ENCODE measurements at places on chromosomes 2 and 18.

GRCh38 chr18:34364699-34365098 lies 140.0 kb upstream of the NOL4 start:
- no peak for DNase-seq

DNA sequence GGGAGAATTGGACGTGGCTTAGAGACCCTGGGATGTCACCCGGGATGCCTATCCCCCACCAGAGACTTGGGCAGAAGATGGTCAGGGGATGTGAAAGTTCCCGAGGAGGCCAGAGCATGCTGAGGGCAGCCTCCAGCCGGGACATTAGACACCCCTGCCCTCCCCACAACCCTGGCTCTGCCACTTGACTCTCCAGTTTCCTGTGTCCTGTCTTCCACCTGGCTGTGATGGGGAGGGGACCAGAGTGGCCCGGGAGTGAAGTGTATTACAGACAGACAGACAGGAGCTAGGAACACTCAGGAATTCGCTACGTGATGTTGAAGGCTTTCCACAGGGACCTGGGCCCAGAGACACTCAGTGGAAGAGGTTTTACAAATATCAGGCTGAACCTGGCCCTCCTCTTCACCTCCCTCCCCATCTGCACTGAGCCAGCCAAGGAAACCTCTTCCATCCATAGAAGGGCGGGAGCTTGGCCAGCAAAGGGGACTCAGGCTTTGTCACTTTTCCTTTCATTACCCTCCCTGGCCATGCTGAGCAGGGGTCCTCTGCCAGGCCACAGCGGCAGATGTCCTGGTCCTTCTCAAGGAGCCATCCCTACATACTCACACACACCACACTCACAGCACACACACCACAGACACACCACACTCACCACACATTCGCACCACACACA lies 60.7 kb downstream of the SDC1 start:
- no peak for DNase-seq

GRCh38 chr2:144403933-144404332 lies 116.0 kb downstream of the ZEB2 start:
- DNase-seq: no peak

GRCh38 chr2:207015901-207016300 lies 76.6 kb downstream of the CPO start:
- DNase-seq: no peak

DNA sequence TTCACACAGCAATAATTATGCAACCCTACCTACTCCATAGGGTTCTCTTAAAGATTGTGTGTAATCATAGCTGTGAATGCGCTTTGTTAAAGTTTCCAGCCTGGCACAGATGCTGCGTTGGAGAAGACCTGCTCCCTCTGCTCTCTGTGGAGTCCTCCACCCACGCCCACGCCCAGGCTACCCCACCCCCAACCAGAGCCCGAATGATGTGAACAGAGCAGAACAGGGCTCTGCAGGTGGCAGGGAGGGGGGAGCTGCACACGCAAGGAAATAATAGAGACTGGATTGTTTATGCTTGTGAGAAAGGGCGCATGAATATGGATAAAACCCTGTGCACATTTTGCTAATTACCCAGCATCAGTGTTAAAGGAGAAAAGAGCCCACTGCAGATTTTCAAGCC lies 447.5 kb downstream of the BCL11A start:
- no peak for DNase-seq

DNA sequence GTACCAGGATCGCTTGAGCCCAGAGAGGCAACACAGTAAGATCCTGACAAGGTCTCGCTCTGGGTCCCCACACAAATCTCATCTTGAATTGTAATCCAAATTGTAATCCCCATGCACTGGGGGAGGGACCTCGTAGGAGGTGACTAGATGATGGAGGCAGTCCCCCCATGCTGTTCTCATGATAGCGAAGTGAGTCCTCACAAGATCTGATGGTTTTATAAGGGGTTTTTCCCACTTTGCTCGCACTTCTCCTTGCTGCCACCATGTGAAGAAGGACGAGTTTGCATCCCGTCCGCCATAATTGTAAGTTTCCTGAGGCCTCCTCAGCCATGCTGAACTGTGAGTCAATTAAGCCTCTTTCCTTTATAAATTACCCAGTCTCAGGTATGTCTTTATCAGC lies 46.0 kb upstream of the SERTAD2 start:
- no peak for DNase-seq
